ENCODE measurements at places on chromosomes 12 and 14.

- no peak for DNase-seq
Observed at GRCh38 chr12:121288986-121289385, 7.5 kb downstream of the CAMKK2 start.

DNA sequence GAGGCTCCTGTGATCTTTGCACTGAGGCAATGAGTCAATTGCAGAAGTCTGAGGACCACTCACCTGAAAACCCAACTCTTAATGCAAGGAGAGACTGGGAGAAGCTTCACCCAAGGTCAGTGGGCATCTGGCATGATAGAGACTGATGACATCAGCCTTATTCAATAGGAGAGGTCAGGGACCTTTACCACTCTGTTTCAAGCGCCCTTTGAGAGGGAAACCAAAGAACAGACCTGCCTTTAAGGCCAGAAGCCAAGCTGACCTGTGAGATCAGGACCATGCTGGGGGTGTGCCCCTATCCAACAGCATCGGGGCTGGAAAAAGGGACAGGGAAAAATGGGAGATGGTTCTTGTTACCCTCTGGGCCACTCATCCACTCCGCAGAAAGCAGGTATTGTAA is 83.3 kb upstream of the FOXN3 start:
- no peak for DNase-seq

GRCh38 chr12:20361416-20361815 is 6.9 kb upstream of the PDE3A start:
- no peak for DNase-seq

DNA sequence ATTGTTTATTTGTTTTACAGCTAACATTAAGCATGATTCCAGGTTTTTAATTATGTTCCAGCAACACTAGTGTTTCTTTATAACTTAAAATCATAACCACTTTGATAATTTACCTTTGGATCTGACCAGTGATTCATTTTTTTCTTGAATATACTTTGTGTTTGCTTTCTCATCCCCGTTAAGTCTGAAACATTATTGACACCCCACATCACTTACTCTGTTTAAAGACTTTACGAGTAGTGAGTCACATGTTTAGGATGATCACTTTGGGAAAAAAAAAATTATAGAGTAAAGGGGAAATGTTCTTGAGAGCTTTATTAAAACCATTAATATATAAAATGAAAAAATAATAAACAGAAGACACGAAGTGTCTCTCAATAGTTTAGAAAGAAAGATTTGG is 132.2 kb downstream of the MON2 start:
- no peak for DNase-seq

DNA sequence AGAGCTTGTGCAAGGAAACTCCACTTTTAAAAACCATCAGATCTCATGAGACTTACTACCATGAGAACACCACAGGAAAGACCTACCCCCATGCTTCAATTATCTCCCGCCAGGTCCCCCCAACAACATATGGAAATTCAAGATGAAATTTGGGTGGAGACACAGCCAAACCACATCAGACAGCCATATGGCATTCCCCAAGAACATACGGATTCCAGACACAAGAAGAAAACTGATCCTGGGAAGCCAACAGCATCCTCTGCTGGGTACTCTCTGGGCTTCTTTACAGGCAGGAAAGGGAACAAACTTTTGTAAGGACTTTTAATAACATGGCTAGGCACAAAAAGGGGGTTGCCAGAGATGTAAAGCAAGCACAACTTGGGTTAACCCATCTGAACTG is 127.2 kb downstream of the TMEM132C start:
- no peak for DNase-seq

DNA sequence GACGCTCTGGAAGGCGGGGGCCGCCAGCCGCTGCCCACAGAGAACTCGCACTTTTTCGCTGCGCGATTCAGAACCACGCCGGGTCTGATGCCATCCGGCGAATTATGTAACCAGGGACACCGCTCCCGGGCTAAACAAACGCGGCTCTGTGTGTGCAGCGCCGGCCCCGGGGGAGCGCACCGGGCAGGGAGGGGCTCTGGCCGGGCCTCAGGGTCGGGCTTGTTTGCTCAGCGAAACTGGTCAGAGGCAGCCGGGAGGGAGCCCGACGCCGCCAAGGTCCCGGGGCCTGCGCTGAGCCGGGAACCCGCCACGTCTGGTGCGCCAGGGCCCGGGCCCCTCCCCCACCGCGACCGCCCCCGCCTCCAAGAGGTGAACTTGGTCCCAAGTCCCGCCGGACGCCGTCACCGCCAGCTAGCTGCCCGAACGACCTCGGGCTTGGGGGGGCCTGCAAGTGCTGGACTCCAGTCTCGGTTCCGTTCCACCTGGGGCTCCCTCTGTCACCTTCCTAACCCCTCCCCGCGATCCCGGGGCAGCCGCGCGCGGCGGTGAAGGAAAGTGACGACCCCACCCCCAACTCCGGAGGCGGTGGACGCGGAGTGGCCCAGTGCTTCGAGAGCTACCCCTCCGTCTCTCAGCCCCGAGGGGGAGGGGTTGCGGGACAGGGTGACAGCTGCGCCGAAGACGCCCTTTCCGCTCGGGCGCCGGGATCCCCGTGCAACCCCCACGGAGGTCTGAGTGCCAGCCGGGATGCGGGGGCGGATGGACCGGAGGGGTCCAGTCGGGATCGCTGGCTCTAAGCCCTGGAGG is 848 bp downstream of the CTDSP2 start:
- DNase-seq, result peak; percentile 16

- no peak for DNase-seq
Observed at GRCh38 chr12:121060149-121061001, 21.3 kb upstream of the OASL start.

- DNase-seq, result no peak
Observed at GRCh38 chr14:80150301-80150700, 61.0 kb downstream of the DIO2 start.

GRCh38 chr12:13702381-13702780 is 279.0 kb downstream of the GRIN2B start:
- DNase-seq, result no peak
